Caco-2 (cell line): ENCODE measurements at places on chromosomes 4 and X. TPM values are rescaled to one million over a fixed set of nuclear protein-coding genes. Genes with fewer than 3 reads are reported as not detected.

DNA sequence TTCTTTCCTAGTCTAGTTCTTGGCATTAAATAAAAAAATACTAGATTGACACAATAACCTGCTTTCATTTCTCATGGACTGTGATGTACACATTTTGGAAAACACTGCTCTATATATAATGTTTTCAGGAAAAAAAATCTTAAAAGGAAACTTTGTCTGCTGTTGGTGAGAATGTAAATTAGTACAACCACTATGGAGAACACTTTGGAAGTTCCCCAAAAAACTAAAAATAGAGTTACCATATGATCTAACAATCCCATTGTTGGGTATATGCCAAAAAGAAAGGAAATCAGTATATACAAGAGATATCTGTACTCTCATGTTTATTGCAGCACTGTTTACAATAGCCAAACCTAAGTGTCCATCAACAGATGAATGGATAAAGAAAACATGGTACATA, 202.3 kb downstream of the PPP3CA start:
- DNase-seq = no peak

DNA sequence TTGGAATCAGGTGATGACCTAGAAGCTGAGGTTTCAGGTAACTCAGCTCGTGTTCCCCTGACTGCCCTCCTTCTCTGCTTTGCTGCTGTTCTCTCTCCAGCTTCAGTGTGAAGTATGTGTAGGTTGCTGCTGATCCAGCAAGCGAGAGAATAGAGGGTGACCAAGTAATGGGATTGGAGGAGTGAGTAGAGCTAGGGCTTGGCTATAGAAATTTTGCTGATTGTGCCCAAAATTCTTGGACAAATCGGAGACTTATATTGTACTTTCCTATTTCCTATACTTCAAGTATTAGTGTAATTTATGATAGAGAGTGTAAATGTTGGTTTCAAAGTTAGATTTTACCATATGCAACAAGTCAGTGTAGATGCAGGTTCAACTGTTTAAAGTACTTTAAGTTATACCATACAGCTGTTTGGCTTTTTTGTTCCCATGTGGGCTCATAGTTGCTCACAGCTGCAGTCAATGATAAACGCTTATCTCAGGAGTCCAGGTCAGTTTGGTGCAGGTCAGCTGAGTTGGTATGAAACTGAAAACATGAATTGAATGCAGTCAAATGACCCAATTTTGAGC, 48.0 kb downstream of the RAPGEF2 start:
- no peak for DNase-seq

Gene ZNF275
- 5.2 and 5.6 TPM in 2 replicates for total RNA-seq

DNA sequence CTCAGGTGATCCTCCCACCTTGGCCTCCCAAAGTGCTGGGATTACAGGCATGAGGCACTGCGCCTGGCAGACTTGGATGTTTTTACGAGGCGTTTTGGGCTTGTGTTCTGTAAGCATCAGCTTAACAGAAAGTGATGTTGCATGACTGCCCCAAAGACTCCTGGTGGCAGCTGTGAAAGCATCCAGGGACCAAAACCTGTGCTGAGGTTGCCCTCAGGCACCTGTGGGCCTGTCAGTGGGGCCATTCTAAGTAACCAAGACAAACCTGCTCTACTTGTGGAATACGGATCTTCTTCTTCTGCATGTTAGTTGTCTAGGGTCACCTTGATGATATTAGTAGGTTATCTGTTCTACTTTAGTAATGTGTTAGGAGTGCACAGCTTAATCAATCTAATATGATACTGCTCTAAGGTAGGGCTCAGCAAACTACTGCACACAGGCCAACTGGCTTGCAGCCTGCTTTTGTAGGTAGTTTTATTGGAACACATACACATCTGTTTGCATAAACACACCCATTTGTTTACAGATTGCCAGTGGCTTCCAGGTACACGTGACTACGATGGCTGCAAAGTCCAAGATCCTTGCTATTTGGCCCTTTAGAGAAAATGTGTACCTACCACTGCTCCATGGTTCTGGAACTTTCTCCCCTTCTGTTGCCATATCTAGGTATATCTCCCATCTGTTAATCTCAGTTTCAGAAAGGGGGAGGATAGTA, 136.7 kb downstream of the GPR143 start:
- DNase-seq = no peak

Gene KIT
- total RNA-seq = 1.7 and 2.0 TPM in 2 replicates

- no peak for DNase-seq
These were observed 56.6 kb upstream of the HELT start for GRCh38 chr4:184961660-184962059.

DNA sequence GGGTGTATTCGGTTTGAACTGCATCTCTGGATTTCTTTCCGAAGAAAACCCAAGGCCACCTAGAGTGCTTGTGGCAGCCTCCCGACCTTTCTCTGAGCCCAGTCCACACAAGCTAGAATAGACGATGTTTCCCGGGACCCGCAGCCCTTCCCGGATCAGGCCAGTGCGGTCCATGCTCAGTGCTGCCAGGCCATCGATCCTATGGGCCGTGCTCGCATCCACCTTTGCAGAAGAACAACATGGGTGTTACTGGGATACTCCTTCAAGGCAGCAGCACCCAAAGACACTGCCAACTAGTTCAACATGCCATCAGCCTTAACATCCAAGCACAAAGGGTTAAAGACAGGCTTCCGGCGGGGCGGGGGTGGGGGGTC, 22.8 kb downstream of the BCOR start:
- no peak for DNase-seq

Gene CTAG1A
- not detected in 2 replicates for total RNA-seq

- DNase-seq = no peak
These were observed 62.4 kb downstream of the TMEM165 start for GRCh38 chr4:55458164-55458563.

GRCh38 chr4:140640150-140640748, 71.5 kb upstream of the UCP1 start:
- DNase-seq = no peak

GRCh38 chr4:115126491-115126890, 13.1 kb upstream of the NDST4 start:
- no peak for DNase-seq

Gene PABPC1L2B
- not detected in 2 replicates for total RNA-seq

DNA sequence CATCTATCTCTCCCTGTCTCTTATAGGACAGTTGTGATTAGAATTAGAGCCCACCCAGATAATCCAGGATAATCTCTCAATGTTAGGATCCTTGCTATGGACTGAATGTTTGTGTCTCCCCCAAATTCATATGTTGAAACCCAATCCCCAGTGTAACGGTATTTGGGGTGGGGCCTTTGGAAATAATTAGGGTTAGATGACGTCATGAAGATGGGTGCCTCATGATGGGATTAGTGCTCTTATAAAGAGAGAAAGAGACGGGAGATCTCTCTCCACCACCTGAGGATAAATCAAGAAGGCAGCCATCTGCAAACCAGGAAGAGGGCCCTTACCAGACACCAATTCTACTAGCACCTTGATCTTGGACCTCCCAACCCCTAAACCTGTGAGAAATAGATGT, 33.7 kb upstream of the SHISA3 start:
- no peak for DNase-seq

GRCh38 chr4:15488136-15488535, 18.5 kb downstream of the CC2D2A start:
- no peak for DNase-seq

- DNase-seq = no peak
These were observed 207.5 kb downstream of the PAPSS1 start for GRCh38 chr4:107512549-107512948.

- DNase-seq = no peak
These were observed 56.1 kb upstream of the HPGD start for GRCh38 chr4:174578366-174578765.

DNA sequence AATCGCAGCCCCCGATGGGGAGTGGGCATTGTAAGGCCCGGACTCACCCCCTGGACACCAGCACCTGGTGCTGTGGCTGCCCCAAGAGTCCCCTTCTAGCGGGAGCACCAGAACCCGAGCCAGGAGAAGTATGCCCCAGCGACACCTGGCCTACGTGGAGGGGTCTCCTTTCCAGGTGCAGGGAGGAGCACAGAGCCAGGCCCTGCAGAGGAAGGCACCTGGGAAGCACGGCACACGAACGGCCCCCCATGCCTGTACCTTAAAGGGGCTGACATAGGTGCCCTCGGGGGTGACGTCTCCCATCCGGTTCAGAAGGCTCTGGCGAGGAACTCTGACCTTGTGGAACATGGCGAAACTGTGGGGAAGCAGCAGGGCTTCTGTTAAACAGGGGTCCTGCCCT, 41.2 kb downstream of the ACOX3 start:
- no peak for DNase-seq

DNA sequence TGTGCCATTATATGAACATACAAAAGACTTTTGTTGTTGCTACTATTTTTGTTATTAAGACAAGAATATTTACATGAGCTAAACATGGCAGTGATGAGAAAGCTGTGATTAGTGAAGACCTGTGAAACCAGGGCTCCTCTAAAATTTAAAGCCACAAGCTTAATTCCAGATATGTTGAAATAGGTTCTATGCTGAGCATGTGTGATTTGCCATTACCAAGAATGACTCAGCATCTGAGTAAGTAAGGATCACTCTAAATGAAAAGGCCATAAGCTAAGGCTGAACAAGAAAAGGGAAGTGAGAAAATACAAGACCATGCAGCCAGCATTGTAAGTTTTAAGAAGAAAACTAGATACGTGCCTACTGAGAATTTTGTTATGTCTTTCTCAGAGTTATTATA, 75.9 kb upstream of the CAMK2D start:
- DNase-seq = no peak

- no peak for DNase-seq
These were observed 90.0 kb upstream of the ADRA2C start for GRCh38 chr4:3676196-3676595.

DNA sequence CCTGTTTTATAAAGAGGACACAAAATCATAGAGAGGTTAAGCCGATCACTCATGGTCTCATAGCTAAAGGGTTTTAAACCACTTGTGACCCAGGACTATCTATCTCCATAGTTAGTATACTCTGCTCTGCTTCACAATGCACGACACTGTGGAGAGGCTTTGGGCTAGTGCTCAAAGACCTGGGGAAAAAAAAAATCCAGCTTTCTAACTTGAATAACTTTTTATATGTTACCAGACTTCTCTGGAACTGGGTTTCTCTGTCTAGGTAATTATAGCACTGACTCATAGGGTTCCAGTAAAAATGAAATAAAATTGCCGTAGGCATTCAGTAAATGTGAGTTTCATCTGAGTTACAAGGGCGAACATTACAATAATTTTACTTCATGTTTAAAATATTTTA, 273.7 kb upstream of the TECRL start:
- no peak for DNase-seq

GRCh38 chr4:31185014-31185585, 464.9 kb downstream of the PCDH7 start:
- DNase-seq = no peak

DNA sequence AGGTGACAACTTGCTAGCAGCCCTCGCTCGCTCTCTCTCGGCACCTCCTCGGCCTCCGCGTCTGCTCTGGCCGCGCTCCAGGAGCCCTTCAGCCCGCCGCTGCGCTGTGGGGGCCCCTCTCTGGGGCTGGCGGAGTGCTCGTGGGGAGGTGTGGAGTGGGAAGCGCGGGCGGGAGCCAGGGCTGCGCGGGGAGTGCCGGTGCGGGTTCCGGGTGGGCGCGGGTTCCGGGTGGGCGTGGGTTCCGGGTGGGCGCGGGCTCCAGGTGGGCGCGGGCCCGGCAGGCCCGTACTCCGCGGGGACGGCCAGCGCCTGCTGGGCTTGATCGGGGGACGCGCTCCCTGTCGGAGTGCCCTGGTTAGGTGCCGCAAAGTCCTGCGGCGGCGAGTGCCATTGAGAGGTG, 384.3 kb downstream of the GPM6A start:
- DNase-seq = no peak
